ENCODE measurements at places on chromosomes 7 and 10.

GRCh38 chr10:101354328-101355071, 535 bp downstream of the BTRC start:
- peak; percentile 66 for DNase-seq
- H3K36me3 ChIP-seq: no peaks in the 10 kb centered on the region
- peaks cover 11% of the 10 kb centered on the region for H3K4me1 ChIP-seq
- no peaks in the 10 kb centered on the region for H3K27me3 ChIP-seq
- H3K27ac ChIP-seq: peak overlapping the region; percentile 88

- H3K4me3 ChIP-seq: no peak overlapping the region
- no peaks in the 10 kb centered on the region for H3K4me1 ChIP-seq
- no peak for DNase-seq
- H3K27me3 ChIP-seq: no peaks in the 10 kb centered on the region
- H3K36me3 ChIP-seq: no peaks in the 10 kb centered on the region
Observed at GRCh38 chr10:26573674-26574073, 123.8 kb upstream of the PDSS1 start.

GRCh38 chr7:93249491-93250148, 17.5 kb downstream of the VPS50 start:
- no peak overlapping the region for H3K27ac ChIP-seq
- H3K36me3 ChIP-seq: no peaks in the 10 kb centered on the region
- no peaks in the 10 kb centered on the region for H3K27me3 ChIP-seq
- H3K4me3 ChIP-seq: no peak overlapping the region

- no peak overlapping the region for H3K4me3 ChIP-seq
- no peak for DNase-seq
- no peaks in the 10 kb centered on the region for H3K36me3 ChIP-seq
Observed at GRCh38 chr10:16581202-16581601, 59.5 kb upstream of the C1QL3 start.
